NCI-H2081 treated with DMSO at 0.1 percent for 48 hours (cell line): ENCODE measurements at places on chromosomes 2 and 18.

DNA sequence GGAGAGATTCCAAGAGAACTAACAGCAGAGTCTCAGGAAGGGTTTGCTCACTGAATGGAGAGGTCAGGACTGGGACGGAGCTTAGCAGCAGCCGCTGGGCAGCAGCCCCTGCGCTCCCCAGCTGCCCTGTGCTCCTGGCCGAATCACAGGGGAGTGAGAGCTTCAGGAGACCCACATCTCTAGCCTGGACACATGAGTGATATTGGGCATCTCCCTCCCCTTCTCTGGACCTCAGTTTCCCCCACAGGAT, 511 bp downstream of the MATN3 start:
- no peak for DNase-seq

GRCh38 chr2:19224011-19224410, 134.4 kb downstream of the OSR1 start:
- no peak for DNase-seq

DNA sequence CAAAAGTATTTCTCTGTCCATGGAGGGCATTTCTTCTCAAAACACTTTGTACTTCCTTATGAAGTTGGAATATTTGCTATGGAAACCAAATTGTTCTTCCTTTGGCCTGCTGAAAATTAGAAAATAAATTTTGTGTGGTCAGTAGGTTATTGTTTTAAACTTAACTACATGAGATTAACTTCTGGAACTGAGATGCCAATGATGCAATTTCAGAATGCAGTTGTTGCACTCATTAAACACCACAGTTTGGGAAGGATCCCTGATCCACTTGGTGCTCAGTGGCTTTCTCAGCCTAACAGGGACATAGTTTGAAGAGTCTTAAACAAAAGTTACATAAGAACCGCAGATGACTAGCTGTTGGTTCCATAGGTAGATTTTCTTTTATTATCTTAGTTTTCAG, 23.3 kb upstream of the IL1R1 start:
- no peak for DNase-seq

- no peak for DNase-seq
Measured at GRCh38 chr2:121220995-121221394, 64.0 kb downstream of the TFCP2L1 start.

- DNase-seq: no peak
Measured at GRCh38 chr18:3411327-3411726, 38.6 kb upstream of the TGIF1 start.

DNA sequence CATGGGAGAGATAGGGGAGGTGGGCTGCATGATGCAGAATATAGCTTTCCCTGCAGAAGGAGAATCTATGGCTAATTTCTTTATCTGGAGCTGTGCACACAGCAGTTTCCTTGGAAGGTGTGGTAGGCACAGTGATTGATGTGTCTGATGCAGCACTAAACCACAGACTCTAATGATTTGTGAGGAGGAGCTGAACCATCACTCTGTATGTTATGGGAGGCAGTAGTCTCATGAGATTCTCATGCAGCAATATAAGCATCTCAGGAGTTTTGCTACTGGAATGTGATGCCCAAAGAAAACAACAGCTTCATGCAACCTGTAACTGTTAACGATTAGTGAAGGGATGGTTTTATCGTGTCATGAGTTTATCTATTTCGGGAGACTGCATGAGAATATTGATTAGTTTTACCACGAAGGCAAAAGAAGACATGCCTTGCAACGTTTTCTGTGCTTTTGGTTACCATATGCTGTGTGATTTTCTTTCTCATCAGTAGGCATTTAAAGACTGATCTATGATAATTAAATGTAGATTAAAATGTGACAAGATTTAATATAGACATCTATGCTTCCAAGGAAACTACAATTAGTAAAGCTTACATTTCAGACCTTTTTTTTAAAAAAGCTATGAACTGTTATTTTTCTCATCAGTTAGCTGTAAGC, 286.8 kb downstream of the ARL6IP6 start:
- no peak for DNase-seq

DNA sequence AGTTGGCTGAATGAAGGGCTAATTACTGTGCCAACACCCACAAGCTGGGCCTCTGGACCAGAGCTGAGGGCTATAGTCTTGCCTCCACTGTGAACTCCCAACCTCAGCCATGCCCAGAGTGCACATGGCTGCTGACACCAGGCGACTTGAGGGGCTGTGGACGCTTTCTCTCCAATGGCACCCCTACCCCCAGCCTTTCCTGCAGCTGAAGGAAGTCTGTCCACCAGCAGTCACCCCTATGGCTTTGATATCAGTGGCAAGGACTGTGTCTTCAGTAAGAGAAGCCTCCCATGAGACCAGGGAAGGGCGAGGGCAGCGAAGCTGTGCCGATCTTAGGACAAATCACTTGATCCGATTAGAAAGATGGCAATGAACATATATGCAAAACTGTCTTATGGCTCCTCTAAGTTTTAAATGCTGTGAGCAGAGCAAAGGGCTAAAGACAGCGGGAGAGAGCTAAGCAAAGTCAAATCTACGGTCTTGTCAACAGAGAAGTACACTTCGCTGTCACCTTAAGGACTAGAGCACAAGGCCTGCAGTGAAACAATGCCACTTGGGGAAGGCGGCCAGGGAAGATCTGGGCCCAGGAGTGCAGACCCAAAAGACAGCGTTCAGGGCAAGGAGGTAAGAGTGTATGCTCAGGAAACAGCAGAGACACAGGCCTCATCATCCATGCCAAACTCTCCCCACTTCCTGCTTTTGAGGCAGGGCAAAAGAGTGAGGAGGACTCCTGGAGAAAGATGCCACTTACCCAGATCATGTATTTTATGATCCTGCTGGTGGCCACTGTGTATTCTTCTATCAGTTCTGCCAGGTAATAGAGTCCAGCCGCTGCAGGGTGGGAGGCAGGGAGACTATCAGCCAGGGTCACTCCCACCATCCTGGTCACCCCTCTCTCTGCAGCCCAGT, 1.5 kb downstream of the TEX261 start:
- no peak for DNase-seq

DNA sequence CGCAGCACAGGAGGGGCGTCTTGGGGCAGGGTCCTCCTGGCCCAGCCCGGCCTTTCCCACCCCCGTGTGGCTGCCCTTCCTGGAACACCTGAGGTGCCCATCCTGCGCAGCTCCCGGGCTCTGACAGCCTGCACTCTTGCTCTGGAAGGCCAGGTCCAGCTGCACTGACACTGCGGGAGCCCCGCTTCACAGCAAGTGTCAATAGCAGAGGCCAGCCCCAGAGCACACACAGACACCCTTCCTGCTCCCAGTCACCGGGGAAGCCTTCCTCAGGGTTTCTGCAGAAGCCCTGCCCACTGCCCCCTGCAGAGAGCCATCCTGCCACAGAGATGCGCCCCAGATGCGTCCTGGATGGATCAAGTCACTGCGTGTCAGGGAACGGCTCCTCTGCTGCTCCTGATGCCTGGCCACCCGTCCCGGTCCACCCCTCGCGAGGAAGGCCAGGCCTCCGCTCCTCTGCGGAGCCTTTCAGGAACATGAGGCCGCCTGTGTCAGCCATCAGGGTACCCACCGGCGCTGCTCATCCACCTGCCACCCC, 519.2 kb upstream of the MYT1L start:
- DNase-seq: no peak

- peak; percentile 58 for DNase-seq
Measured at GRCh38 chr2:130336877-130337734, 5.6 kb upstream of the IMP4 start.

GRCh38 chr2:101388232-101388631, 929 bp upstream of the CREG2 start:
- DNase-seq: no peak

DNA sequence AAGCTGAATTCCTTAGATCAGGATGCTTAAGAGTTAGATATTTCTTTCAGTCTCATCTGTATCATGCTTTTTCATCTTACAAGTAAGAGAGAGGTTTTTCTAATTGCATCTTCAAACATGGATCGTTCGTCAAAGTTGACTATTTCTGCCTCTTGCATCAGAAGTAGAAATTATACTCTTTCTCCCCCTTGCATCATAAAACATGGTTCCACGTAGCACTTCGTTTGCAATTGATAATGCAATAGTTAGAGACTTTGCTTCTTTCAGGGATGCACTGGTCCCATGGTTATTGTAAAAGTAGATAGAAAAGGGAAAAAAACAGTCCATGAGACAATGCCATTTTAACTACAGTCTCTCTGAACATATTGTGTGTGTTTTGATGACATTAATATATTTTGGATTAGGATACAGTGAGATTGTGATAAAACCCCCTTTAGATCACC, 75.1 kb upstream of the PARD3B start:
- DNase-seq: no peak

- peak; percentile 37 for DNase-seq
Measured at GRCh38 chr2:50492477-50492851, 539.5 kb downstream of the NRXN1 start.

- no peak for DNase-seq
Measured at GRCh38 chr18:42623935-42624334, 491.6 kb downstream of the RIT2 start.

- DNase-seq: no peak
Measured at GRCh38 chr2:30756971-30757370, 50.3 kb downstream of the CAPN13 start.

GRCh38 chr2:235575431-235575830, 81.6 kb downstream of the AGAP1 start:
- DNase-seq: no peak

GRCh38 chr2:239193401-239193811, 207.4 kb downstream of the HDAC4 start:
- no peak for DNase-seq

GRCh38 chr2:161031511-161031910, 128.7 kb upstream of the TANK start:
- DNase-seq: no peak

DNA sequence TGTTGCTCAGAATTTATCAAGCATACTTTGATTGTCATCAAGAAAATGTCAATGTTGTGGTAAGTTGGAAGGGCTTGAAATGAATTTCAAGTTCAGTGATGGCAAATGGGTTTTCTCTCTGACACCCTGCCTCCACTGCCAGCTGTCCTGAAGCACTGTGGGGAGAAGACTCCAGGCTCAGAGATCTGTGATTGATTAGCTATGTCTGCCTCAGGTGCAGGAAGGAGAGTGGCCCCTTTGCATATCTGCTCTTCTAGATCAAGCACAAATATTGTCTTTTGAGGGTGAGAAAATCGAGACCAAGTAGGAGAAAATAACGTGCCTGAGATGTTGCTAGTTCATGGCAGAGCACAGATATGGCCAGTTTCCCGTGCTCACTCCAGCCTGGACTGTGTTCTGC, 178.8 kb upstream of the GLI2 start:
- no peak for DNase-seq

- no peak for DNase-seq
Measured at GRCh38 chr2:43605851-43606250, 10.0 kb upstream of the THADA start.

DNA sequence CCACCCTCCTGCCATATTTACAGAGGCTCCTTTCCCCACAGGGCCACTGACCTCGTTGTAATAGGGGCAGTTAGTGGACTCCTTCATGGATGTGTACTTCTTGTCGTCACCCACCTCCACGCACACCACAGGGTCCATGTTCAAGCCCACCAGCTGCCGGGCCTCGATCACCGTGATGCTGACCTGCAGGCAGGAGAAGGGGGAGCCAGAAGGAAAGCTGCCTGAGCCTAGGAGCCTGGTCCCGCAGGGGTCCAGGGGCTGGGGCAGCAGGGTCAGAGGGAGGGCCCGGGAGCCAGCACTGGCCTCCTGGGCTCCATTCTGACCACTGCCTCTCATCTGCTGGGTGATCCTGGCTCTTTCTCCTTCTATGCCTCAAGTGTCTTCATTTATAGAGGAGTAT, 17.0 kb upstream of the OTOF start:
- DNase-seq: no peak

DNA sequence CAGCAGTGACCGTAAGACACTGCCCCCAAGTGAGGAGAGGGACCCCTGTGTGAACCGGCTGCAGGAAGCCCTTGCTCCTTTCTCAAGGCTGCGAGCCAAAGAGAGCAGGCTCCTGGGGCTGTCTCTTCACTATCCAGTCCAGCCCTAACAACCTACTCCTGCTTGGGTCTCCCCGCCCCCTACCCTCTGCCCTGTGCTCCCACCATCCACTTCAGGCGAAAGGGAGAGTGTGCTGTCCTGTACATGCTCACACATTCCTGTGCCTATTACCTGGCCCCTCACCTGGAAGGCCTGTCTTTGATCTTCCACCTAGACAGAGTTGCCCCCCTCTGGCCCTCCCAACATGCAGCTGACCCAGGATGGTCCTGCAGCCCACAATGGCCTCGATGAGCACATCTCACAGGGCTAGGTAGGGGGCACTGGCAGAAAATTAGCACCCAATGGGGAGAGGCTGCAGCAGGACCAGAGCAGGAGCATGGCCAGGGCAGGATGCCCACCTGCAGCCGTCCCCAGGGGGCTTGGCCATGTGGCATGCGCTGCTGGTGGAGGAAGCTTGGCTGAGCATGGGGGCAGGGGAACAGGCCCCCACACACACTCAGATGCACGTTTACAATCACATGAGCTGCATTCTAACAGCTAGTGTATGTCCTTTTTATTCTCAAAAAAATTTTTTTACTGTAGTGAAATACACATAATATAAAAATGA, 93.5 kb downstream of the POLR1A start:
- no peak for DNase-seq

- DNase-seq: no peak
Measured at GRCh38 chr2:129400826-129401225, 578.6 kb upstream of the RAB6C start.

DNA sequence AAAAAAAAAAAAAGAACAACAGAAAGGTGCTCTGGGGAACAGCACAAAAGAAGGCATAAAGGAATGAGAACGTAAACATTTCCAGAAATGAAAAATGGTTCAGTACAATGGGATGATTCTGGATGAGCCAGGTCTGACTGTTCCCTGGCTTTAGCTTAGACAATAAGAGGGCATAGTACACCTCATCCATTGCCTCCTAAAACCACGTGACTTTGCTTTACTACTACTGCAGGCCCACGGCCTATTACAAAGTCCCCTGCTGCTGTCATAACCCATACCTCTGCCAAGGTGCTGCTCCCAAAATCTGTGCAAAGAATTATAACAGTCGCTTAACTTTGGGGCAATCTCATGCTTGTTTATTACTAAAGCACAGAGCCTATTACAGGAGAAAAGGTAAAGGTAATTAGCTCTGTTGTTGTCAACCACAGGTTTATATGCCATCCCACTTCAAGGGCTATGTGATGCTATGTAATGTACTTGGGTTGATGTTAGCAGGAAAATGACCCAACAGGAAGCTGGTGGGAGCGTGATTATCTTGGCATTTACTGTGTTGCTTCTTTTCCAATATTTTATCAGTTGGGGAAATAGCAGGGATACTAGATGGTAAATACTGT, 26.8 kb downstream of the STK17B start:
- DNase-seq: no peak
